GM13977 (cell line): ENCODE measurements at places on chromosomes 6 and 20.

DNA sequence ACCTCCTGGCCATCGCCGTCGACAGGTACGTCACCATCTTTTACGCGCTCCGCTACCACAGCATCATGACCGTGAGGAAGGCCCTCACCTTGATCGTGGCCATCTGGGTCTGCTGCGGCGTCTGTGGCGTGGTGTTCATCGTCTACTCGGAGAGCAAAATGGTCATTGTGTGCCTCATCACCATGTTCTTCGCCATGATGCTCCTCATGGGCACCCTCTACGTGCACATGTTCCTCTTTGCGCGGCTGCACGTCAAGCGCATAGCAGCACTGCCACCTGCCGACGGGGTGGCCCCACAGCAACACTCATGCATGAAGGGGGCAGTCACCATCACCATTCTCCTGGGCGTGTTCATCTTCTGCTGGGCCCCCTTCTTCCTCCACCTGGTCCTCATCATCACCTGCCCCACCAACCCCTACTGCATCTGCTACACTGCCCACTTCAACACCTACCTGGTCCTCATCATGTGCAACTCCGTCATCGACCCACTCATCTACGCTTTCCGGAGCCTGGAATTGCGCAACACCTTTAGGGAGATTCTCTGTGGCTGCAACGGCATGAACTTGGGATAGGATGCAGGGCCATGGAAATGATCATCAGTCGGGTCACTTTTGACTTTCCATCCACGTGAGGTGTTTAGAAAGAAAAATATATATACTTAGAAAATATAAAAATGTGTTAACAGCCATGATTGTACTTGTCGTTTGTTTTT is 868 bp downstream of the MC3R start:
- DNase-seq, result peak; percentile 10

DNA sequence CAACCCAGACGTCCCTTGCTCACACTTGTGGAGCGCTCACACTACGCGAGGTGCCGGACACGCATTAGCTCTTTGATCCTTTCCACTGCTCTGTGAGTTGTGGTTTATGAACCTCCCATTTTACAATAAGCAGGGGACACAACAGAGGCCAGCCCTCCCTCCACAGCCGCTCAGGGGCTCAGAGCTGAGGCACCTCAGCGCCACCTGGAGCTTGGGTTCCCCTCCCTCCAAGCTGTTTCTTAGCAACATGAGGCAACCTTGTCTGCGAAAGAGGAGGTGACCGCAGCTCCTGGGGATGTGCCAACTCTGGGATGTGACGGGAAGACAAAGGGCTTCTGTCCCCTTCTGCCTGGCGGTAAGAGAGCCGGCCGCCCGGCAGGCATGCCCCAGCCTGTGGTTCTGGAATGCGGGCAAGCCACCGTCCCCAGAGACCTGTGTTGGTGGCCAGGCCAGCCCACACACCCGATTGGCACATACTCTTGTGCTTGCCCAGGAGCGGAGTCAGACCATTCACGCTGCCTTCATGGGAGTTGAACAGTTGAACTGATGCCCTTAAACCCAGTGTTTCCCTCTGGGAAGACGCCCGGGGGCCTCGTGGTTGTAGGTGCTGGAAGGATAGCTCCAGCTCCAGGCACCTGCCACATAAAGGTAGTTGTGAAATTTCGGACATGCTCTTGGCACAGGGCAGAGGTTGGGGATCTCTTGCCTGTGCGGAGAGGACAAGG is 44.5 kb downstream of the RBM38 start:
- DNase-seq, result no peak

DNA sequence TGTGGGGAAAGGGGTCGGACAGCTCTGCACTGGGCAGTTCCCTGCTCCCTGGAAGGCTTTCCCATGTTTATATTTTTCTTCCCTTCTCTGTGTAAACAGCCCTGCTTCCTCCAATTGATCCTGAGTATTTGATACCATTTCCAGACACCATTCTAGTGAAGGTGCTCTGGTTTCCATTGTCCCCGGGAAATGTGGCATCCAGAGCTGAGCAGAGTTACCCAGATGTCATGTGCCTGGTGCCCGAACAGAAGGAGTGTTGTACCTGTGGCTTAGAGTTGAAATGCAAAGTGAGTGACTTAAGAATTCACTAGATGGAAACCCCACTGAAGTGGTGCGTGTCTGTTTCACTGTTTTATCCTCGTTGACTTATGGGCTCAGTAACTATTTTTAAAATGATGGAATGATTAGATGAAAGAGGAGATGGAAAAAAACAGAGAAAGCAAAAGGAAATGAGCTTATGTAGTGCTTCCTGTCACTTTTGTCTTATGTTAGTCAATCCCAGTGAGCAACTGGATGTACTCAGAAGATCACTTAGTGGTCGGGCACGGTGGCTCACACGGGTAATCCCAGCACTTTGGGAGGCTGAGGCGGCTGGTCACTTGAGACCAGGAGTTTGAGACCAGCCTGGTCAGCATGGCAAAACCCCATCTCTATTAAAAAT is 83.8 kb downstream of the SASH1 start:
- DNase-seq, result no peak

- peak; percentile 11 for DNase-seq
Measured at GRCh38 chr6:156279261-156279969, 497.8 kb upstream of the ARID1B start.

DNA sequence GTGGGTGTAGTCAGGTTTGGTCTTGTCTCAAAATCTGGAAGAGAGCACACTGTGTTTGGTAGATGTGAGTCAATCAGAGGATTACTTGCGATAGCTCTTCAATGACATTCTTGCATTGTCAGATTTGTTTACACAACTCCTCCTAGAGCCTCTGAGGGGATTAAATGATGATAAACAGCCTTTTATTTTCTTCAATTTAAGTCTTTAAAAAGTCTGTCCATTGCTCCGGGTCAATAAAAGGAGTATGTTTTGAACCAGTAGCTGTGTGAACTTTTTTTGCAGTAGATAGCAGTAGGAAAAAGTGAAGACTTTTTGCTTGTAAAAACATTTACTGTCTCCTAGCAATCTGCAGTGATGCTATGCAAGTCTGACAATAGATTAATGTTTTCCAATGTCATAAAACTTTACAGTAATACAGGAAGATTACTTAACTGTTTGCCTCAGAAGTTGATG is 49.9 kb downstream of the GJA1 start:
- no peak for DNase-seq

DNA sequence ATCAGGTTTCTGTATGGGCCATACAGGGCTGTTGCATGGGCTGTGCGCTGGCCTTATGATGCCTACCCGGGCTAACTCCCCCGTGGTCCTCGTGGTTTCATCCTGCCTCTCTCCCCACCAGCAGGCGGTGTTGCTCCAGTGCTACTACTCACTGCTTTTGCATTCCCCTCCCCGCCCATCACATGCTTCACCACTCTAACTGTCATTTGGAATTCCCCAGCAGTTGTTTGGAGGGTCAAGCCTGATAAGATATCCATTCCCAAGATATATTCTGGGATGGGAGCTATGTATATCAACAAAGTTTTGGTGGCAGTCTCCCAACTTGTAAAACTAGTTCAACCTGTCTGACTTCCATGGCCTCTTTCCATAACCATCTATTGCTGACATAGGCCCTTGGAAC is 233.2 kb upstream of the SOX4 start:
- DNase-seq, result no peak

DNA sequence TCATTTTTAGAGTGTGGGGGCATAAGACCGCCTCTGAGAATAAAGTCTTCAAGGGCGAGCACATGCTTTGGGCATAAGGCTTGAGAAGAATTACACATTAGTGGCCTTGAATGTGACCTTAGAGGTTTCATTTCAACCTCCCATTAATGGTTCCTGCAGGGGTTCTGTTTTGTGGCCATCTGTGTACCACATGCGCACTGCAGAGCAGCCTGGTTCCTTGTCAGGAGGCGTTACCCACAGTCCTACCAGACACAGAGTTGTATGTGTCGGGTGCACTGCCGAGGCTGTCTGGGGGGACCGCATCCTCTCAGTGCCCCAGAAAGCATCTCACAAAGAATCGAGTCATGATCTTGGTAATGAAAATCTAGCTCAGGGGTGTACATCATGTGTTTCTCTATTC is 115.7 kb downstream of the B3GAT2 start:
- no peak for DNase-seq

GRCh38 chr6:149459761-149460160 is 25.1 kb downstream of the ZC3H12D start:
- DNase-seq, result no peak

GRCh38 chr6:12476484-12476883 is 186.3 kb downstream of the EDN1 start:
- no peak for DNase-seq

DNA sequence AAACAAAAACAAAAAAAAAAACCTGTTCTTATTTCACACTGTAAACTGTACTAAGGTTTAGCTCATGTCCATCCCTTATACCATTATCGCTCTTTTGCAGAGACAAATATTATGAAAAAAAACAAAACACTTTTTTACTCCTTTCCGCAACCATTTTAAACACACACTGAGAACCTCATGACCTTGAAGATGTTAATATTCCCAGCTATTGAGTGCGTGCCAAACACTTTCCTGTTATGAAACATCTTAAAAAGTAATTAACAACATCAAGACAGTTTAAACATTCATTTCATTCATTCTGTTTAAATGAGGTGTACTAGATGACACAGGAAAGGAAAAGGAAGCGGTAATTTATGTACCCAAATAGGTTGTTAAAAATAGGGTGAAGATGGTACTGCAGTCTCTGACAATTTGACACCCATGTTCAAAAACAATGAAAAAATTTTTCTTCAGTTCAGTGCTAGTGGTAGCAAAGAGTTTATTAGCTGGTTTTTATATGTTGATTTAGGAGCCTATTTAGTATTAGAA is 3.9 kb upstream of the ARHGAP18 start:
- DNase-seq, result no peak

- no peak for DNase-seq
Measured at GRCh38 chr6:63418741-63419140, 99.0 kb upstream of the LGSN start.

DNA sequence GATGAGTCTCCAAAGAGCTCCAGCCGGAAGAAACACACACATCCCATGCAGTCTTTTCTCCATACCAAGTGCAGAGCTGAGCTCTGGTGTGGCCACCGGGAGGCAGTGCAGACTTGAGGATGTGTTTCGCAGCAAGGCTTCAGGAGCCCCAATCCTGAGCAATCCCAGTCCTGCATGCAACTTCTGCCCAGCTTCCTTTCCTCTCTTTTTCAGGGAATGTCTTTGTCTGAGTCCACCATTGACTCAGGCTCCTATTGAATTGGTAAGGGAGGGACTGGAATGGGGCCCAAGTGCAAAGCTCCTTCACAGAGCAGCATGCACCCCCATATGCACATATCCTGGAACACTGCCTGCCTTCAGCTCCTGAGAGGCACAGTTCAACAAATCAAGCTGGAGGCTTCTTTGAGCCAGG is 50.5 kb upstream of the ASIP start:
- peak; percentile 67 for DNase-seq

DNA sequence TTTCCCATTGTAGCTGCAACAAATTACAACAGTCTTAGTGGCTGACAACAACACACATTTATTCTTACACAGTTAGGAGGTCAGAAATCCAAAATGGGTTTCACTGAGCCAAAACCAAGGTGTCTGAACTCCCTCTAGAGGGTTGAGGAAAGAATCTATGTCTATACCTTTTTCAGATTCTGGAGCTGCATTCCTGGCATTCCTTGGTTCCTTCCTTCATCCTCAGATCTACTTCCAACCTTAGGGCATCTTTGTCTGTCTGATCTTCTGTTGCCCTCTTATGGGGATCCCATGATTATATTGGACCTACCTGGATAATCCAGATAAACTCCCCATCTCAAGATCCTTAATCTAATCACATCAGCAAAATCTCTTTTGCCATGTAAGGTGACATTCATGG is 540.9 kb upstream of the MAP3K7 start:
- no peak for DNase-seq

GRCh38 chr6:163300838-163301237 is 113.7 kb upstream of the QKI start:
- no peak for DNase-seq

DNA sequence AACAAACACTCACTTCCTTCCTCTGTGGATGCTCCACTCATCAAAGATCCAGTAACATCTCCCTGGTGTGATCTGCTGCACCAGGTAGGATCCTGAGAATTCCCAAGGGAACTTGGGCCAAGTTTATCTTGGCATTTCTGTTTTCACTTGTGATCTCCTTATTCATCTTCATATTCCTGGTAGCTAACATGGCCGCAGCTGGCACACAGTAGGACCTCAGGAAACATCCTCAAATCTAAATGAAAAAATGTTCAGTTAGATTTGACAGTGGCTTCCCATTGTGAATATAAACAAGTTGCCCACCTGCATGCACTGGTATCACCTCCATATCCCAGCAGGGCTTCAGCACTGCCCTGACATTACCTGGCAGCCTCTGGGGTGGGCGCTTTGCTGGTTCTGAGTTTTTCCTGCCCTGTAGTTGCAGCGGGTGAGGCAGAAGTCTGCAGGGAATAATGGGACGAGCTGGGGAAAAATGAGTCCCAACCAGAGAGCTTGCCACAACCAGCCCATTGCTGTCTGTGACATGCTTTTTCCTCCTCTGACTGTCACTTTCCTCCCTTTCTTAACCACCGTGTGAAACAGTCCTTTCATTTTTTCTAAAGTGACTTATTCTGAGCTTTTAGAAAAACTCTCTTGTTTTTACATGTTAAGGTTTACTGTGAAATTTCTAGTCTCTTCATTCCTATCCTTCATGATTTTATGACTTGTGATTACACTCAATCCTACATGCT is 9.4 kb upstream of the DSTN start:
- DNase-seq, result no peak

DNA sequence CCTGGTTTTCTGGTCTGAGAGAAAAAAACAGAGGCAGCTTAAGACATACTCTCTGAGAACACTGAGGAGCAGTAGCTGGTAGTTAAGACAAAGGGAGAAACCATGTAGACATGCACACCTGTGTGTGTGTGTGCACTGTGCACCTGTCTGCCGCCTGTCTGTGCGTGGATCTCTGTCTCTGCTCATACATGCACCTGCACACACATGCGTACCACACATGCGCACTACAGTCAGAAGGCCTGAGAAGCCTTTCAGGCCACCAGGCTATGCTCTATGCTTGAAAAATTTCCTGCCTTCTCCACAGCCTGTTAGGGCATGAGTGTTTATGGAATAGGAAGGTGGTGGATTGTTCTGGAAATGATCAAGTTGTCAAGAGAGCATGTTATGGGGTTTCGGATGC is 103.5 kb downstream of the CDH4 start:
- no peak for DNase-seq

DNA sequence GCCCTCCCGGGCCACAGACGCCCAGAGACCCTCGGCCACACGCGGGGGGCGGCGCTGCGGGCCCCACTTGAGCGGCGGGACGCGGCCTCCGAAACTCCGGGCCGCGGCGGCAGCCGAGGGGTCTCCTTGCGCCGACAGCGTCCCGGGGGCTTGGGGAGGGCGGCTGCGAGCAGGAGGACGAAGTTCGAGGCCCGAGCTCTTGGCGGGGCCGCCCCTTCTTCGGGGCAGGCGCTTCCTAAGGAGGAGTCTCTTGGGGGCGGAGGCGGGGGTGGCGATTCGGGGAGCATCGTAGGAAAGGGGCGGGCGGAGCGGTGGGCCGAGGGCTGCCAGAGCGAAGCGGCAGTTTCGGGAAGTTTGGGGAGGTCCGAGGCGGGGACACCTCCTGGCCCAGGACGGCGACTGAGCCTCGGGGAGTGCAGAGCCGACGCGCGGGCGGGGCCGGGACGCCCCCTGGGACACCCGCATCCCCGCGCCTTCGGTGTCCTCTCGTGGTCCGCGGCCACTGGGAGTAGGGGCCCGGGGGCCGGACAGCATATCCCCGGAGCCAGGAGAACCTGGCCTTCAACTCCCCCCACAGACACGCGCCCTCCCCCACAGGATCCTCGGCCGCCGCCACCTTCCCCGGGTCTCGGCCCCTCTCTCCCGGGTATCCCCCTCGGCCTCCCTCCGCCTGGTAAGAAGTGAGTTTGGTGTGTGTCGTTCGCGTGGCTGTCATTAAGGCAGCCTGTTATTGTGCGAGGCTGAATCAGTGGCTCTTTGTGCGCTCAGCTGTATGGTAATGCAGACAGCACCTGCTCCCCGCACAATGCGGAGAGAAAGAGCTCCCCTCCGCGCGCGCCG is 613 bp upstream of the DLL1 start:
- DNase-seq, result peak; percentile 74
